ENCODE measurements at places on chromosomes 11 and 22.

GRCh38 chr22:45638197-45638596 is 33.4 kb upstream of the ATXN10 start:
- DNase-seq = no peak

GRCh38 chr11:44120169-44120568 is 24.7 kb downstream of the EXT2 start:
- DNase-seq = no peak

- no peak for DNase-seq
Observed at GRCh38 chr11:69808667-69809086, 10.5 kb downstream of the FGF3 start.

DNA sequence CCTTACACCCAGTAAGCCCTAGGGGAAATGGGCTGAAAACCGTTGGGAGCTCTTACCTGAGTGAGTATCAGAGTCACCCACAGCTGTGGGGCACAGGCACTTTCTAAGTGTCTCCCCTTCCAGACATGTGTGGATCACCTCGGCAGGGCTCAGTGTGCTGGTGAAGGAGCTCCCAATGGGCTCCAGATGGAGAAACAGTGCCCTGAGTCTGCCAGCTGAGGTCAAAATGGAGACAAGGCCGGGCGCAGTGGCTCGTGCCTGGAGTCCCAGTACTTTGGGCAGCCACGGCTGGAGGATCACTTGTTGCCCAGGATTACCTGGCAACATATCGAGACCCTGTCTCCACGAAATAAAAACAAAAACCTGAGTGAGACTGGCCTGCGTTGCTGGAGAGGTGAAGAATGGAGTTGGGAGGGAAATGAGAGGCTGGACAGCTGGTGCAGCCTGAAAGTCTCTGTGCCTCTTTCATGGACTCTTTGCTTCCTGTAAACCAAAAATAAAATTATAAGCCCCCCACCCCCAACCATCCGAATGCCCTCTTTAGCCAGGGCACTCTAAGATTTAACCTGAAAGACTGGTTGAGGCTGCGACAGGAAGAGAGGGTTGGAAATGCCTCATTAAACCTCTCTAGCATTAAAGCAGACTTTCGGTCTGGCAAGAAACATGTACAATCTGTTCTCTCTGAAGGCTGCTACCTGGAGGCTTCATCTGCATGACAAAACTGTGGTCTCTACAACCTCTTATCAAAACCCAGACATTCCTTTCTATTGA is 111.8 kb downstream of the SNX19 start:
- DNase-seq = no peak

- no peak for DNase-seq
Observed at GRCh38 chr22:31492151-31492550, 2.5 kb upstream of the EIF4ENIF1 start.

DNA sequence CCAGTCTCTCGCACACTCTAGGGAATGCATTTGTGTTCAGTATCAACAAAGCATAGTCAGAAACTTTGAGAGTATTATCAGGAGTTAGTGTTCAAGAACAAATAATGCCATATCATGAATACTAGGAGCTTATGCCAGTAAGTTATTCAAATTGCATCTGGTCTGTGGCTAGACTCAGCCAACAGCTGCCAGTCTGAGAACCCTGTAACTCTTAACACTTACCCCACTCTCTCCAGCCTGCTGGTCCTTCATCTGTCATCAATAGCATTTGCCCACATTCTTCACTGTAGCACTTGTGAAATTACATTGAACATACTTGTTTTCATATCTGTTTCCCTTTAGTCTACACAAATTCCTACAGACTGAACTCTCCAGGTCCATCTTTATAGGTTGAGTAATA is 1157.5 kb upstream of the RAG2 start:
- no peak for DNase-seq

DNA sequence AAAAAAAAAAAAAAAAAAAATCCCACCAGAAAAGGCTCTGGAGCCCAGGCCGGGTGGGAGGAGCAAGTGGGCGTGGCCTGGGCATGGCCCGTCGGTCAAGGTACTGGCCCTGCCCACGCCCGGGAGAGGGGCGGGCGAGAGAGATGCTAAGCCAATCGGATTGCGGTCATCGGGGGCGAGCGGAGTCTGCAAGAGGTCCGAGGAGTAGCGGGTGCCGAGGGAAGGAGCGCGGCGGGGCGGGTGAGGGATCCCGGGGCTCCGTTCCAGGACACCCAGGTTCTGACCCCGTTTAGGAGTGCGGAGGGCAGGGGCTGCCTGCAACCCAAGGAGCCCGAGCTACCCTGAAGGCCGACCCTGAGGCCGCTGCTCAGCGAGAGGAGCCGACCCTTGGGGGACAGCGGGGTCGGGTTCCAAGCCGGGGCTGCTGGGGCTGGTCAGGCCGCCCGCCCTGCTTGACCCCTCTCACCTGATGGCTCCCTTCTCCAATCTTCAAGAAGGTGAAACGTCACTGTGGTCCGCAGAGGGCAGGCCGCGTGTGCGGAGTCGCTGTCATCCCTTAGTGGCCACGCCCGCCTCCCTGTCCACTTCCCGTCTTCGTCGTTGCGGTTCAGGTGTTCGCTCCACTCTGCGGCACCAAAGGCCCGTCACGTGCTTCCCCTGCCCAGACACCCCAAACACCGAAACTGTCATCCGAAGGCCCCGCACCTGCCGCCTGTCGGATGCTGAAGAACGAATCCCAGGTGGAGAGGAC is 11.1 kb upstream of the TAB1 start:
- DNase-seq = peak; percentile 90

- DNase-seq = no peak
Observed at GRCh38 chr11:31445621-31446020, 63.8 kb downstream of the IMMP1L start.

DNA sequence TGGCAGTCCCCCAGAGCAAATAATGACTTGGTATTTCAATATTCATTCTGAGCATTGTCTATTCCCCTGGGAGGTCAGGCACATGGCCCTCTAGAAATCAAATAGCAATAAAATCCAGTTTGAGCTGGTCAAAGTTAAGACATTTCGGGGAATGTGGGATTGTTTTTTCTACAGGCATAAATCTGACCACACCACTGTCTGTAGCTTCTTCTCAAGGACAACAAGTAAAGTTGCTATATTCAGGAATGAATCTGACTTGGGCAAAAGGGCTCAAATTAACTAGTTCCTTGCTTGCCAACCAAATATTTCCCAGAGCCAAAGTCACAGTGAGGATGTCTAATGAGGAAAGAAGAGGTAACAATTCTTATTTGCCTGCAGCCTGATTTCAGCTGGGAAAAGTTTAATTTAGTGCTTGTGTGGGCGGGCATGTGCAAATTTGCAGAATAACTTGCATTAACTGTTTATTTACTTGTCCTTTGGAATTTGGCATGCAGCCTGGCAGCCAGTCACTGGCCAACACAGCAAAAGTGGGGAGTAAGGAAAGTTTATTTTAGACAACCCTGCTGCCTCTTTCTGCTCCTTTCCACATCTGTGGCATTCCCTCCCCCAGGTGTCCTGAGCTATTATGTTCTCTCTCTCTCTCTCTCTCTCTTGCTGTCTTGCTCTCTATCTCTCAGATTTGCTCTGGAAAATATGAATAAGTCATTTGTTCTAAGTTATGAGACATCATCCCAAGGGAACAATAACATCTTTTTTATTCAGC is 51.2 kb upstream of the ARHGAP20 start:
- DNase-seq = no peak

DNA sequence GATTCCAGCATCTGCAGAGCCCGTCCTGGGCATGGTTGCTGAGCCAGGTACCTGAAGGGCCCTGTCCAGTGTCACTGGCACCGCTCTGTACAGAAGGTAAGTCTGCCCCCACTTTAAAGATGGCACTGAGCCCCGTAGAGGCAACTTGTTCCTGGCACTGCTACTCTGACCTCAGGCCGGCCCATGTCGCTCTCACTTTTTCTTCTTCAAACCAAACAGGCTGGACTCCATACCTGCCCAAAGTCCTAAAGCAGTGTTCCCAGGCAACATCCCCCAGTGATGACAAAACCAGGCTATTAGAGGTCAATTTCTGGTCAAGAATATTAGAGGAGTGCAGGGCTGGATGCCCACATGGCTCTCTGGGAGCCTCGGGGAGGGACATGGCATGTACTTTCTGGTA is 46.6 kb upstream of the TTLL12 start:
- no peak for DNase-seq

- DNase-seq = no peak
Observed at GRCh38 chr11:113178381-113179070, 135.9 kb upstream of the TTC12 start.

DNA sequence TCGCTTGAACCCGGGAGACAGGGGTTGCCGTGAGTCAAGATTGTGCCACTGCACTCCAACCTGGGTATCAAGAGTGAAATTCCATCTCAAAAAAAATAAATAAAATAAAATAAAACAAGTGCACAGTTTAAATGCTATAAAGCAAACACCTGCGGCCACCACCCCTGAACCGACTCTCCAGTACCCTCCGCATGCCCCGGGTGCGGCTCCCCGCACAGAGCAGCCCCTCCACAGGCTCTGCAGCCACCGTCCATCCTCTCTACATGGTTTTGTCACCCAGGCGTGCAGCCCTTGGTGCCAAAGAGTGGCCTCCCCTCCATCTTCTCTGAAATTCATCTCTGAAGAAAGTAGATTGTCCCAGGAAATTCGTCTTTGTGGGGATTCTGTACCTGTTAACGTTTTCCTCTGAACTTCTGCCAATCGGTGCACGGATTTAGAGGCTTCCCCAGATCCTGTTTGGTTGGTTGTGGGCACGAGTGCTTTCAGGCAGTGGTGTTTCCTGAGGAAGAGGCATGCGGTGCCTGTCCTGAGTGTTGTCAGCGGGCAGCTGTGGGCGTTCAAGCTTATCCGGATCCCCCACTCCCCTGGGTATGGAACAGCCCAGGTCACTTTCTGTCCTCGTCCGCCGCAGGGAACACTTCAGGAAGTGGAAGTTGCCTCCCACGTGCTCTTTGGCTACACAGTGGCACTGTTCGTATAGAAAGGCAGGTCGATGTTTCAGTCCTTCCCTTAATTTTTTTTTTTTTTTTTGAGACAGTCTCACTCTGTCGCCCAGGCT is 4.1 kb downstream of the MIOX start:
- no peak for DNase-seq

DNA sequence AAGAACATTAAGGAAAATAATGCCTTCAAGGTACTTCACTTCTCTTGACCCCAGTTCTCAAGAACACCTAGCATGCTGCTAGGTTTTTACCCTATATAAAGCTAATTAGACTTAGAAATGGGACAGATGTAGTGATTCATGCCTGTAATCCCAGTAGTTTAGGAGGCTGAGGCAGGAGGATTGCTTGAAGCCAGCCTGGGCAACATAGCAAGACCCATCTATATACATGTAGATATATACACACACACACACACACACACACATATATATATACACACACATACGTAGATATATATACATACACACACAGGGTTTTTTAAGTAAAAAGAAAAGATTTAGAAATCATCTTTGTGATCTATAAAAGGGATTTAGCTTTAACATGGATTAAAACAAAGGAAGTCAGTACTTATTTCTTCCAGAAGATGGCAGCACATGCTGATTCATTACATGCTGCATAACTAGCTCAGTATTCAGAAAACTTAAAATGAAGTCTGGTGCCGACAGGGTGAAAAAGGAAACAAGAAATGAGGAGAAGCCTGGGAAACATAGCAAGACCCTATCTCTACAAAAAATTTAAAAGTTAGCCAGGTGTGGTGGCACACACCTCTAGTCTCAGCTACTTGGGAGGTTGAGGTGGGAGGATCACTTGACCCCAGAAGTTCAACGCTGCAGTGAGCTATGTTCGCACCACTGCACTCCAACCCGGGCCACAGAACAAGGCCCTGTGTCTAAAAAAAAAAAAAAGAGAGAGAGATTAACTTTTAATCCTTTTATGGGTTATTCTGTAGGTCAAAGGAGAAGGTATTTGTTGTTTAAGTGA is 28.5 kb upstream of the RBX1 start:
- no peak for DNase-seq

GRCh38 chr11:68179847-68180246 is 33.2 kb downstream of the KMT5B start:
- DNase-seq = no peak

GRCh38 chr22:49155770-49156580 is 671.7 kb downstream of the BRD1 start:
- peak; percentile 22 for DNase-seq

- DNase-seq = no peak
Observed at GRCh38 chr22:46894081-46894671, 131.7 kb downstream of the TBC1D22A start.

GRCh38 chr11:103552086-103552485 is 442.9 kb downstream of the DYNC2H1 start:
- no peak for DNase-seq

DNA sequence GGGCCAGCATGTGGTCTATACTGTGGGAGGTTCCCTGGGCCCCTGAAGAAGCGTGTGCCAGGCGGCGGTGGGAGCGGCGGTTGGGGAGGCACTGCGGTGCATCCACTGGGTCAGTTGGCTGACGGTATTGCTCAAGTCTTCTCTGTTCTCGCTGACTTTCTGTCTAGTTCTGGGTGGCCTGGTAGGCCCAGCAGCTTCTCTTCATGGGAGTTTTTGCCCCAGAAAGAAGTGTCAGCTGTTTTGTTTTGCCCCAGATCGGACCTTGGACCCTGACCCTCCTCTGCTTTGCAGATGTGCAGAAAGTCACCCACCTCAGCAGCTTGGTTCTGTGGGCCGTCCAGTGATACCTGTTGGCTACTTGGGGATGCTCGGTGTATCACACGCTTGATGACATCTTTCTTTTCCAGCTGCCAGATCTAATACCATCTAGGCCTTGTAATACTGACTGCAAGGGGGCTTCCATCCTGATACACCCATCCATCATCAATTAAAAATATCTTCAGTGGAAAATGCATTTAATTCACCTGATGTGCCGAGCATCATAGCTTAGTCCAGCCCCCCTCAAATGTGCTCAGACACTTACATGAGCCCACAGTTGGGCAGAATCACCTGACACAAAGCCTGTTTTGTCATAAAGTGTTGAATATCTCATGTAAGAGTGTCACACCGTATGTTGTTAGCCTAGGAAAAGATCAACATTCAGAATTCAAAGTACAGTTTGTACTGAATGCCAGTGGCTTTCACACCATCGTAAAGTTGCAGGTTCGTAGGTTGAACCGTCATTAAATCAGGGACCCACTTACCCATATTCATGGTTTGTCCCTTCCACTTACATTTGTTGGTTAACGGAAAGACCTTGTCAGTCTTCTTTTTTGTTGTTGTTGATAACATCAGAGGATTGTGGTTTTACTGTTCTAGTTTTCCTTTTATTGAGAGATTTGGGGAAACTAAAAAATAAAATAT is 13.9 kb downstream of the ZBED4 start:
- peak; percentile 37 for DNase-seq

- DNase-seq = no peak
Observed at GRCh38 chr11:84817998-84818397, 809.1 kb downstream of the DLG2 start.

DNA sequence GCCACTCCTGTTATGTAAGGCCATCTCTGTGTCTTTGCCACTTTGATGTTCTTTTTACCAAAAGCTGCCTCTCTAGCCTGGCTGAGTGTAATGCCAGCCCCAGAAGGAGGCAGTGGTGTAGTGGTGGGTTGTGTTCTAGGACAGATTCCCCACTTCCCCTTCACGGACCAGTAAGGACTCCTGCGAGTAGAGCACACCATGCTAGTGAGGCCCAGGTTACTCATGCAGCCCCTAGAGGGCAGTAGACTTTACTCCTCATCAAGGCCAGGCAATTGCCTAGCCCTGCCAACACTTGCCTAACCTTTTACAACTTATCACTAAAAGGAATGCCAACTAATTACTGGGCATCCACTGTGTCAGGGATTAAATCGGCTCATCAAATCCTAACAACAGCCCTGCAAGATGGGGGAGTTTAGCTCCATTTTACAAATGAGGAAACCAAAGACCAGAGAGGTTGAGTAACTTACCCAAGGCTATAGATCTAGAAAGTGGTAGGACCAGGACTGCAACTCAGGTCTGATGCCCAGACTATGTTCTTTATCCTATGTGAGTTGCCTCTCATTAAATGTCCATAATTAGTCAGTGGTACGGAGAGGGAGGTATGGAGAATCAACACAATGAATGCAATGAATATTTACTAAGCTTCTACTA is 75.3 kb downstream of the APIP start:
- no peak for DNase-seq
